ENCODE measurements at places on chromosomes 11 and 22.

DNA sequence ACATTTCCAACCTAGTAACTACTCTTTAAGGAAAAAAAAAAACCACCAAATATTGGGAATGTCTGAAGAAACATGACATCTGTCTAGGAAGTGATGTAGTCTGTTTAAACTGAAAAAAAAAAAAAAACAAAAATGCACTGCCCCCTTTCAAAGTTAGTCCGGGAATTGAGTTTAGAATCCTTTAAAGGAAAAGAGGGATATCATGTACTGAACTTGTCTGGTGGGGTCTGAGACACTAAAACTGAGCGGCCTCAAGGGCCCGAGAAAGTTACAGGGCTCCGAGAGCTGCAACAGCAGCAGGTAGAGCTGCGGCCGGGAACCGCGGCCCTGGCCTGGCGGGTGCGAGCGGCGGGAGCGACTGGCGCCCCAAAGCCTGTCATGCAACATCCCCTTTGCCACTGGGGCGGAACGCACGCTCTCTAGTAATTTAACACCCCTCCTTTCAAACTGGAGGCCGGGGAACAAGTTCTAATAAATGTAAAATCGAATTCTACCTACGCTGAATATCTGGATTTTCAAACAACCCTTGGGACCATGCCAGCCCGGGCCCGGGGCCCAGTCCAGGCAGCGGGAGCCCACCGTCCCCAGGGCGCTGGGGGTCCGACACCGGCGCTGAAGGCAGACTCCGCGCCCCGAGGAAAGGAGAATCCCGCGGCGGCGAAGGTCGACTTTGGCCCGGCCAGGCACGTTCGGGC is 736 bp downstream of the RDX start:
- peak; percentile 58 for DNase-seq

DNA sequence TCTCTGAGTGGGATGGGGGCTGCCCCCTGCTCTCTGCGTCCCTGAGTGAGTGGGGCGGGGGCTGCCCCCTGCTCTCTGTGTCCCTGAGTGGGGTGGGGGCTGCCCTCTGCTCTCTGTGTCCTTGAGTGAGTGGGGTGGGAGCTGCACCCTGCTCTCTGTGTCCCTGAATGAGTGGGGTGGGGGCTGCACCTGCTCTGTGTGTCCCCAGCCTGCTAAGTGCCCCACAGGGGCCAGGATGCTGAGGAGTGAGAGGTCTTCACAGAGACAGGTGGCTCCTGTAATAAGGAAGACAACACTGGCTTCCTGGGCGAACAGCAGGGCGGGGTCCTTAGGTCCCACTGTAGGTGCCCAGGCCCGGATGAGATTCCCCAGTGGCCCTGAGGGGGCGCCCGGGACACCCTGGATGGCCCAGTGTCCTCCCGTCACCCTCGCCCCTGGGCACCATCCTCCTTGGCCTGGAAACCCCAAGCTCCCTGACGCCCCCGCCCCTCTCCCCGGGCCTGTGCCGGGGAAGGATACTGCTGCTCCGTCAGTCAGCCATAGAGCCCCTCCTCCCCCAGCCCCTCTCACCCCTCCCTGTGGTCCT is 3.8 kb upstream of the CCDC188 start:
- no peak for DNase-seq

GRCh38 chr11:59756845-59757244 is 1.7 kb downstream of the STX3 start:
- no peak for DNase-seq

- DNase-seq = no peak
Measured at GRCh38 chr11:91795139-91795887, 429.3 kb upstream of the FAT3 start.

DNA sequence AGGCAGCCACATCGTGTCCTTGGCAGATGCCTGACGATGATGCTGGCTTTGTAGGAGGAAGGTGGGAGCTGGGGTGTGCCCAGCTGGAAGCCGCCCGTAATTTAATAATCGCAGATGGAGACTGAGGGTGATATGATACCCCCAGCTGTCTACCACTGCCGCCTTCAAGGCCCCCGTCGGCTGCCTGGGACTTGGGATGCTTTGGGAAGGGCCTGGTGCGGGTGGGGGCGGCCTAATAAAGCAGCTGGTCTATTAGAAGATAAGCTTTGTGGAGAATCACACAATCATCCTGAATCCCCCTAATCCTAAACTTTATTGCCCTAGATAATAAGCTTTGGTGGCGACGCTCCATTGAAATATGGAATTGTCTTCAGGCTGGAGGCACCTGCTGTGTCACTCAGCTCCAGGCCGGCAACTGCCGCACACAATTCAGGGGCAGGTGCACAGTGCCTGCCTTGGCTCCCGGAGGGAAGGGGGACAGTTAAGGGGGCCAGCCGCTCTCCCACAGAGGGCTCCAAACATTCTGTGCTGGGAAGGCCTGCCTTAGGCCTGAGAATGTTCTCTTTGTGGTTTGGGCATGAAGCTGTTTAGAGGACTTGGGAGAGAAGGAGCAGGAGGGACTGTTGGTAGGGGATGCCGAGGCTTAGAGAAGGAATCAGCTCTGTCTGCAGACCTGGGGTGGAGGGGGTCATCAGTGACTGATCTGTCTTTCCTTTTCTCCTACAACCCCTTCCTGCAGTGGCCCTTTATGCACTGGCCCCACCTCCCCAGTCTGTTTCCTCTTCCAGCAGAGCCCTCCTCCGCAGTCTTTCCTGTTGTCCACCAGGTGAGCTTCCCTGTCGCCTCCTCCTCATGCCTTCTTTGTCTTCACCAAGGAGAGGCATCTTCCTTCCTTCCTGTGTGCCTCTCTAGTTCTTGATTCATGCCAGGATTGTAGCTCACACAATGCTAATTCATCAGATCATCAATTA is 65.3 kb downstream of the ARL14EP start:
- no peak for DNase-seq

DNA sequence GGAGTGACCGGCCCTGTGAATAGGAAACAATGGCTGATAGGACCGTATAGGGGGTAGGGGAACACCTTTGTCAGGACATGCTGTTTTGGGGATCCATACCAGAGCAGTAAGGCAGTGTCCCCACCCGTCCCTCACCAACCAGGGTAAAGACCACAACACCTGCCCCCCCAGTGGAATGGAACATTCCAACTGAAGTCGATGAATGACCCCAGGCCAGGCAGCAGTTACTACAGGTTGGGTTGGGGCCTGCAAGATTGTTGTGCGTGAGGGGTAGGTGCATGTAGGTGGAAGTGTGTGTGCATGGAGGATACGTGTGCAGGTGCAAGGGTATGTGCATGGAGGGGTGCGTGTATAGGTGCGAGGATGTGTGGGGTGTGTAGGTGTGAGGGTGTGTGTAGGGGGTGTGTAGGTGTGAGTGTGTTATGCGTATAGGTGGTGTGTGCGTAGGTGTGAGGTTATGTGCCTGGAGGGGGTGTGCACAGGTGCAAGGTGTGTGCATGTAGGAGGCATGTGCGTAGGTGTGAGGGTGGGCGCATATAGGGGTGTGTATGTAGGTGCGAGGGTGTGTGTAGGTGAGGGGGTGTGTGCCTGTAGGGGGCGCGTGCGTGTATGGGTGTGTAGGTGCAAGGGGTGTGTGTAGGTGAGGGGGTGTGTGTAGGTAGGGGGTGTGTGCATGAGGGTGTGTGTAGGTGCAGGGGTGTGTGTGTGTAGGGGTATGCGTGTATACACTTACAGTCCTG is 32.9 kb downstream of the PISD start:
- DNase-seq = no peak

- no peak for DNase-seq
Measured at GRCh38 chr11:134393638-134394037, 18.4 kb downstream of the B3GAT1 start.

GRCh38 chr11:42524534-42525227 is 787.1 kb upstream of the API5 start:
- DNase-seq = peak; percentile 38

DNA sequence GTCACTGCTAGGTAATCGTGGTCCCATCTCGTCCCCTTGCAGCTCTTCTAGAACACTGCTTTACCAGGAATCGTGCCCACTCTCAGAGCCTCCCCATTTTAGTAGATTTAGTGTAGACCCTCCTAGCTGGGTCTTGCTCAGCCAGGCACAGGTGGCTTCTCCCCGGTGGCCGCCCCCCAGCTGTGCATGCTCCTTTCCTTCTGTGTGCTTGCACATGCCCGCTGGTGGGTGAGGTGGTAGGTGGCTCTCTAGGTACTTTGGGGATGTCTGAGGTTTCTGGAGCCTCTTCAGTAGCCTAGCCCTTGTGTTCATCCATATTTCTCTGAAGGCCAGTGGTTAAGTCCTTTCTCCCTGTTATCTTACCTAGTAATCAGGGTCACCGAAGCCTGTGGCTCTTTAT is 5.6 kb downstream of the TUB start:
- DNase-seq = no peak

- DNase-seq = peak; percentile 3
Measured at GRCh38 chr22:50084080-50084477, 1.1 kb downstream of the MLC1 start.

All from activated CD4-positive, alpha-beta T cell treated with anti-CD3 and anti-CD28 coated beads, Interleukin-2, amount 10 ng/mL, durations not matched to agents 7 days and 5 days (primary cell).